ENCODE measurements at places on chromosomes 3 and 15. TPM values are rescaled to one million over a fixed set of nuclear protein-coding genes. Genes with fewer than 3 reads are reported as not detected.

The CEP152 gene
- 6.3 TPM for total RNA-seq

The CCDC80 gene
- not detected for total RNA-seq

The CPNE9 gene
- total RNA-seq: 0.33 TPM

The CAMKV gene
- total RNA-seq: 0.28 TPM

The UTS2B gene
- total RNA-seq: not detected

The SYNPR gene
- not detected for total RNA-seq

The HDGFL3 gene
- 5.5 TPM for total RNA-seq

The NIPA2 gene
- total RNA-seq: 36.7 TPM

The LRRN1 gene
- not detected for total RNA-seq

The PCSK6 gene
- not detected for total RNA-seq

The ITGA11 gene
- total RNA-seq: 0.20 TPM

The ITIH1 gene
- total RNA-seq: not detected

The PAK6 gene
- total RNA-seq: 0.34 TPM

The IL17RD gene
- total RNA-seq: not detected

The POLQ gene
- total RNA-seq: 0.17 TPM

The TUBGCP5 gene
- total RNA-seq: 24.2 TPM

The GUCA1C gene
- total RNA-seq: not detected

The DUOXA1 gene
- 1.0 TPM for total RNA-seq

The MGLL gene
- 0.38 TPM for total RNA-seq

The UROC1 gene
- not detected for total RNA-seq

The PDZRN3 gene
- total RNA-seq: not detected

The HMCES gene
- total RNA-seq: 63.5 TPM

The ISG20 gene
- 157 TPM for total RNA-seq

The CDC25A gene
- total RNA-seq: not detected

The UBA3 gene
- total RNA-seq: 43.9 TPM

The CXCR6 gene
- total RNA-seq: 2.0 TPM

The IMPG2 gene
- 0.45 TPM for total RNA-seq

The STRA6 gene
- not detected for total RNA-seq

The ACTRT3 gene
- not detected for total RNA-seq

Data from CD4-positive, alpha-beta T cell (primary cell).